ENCODE measurements at places on chromosomes 7 and 10.

GRCh38 chr10:51203359-51203758 is 129.1 kb downstream of the PRKG1 start:
- no peak for ATAC-seq

GRCh38 chr7:83055197-83055596 is 107.5 kb downstream of the PCLO start:
- ATAC-seq = no peak

DNA sequence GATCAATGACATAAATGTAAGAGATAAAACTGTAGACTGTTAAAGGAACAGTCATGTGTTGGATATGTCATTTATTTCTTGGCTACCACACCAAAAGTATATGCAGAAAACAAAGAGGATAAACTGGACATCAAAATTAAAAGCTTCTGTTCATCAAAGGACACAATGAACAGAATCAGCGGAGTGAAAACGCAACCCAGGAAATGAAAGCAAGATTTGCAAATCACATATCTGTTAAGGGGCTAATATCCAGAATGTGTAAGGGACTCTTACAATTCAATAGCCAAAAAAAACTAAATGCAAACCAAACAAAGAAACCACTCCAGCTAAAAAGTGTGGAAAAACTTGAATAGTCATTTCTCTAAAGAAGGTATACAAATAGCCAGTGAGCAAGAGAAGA is 164.3 kb downstream of the ZMYND11 start:
- no peak for ATAC-seq

GRCh38 chr7:77760809-77761453 is 37.3 kb downstream of the TMEM60 start:
- no peak for ATAC-seq

DNA sequence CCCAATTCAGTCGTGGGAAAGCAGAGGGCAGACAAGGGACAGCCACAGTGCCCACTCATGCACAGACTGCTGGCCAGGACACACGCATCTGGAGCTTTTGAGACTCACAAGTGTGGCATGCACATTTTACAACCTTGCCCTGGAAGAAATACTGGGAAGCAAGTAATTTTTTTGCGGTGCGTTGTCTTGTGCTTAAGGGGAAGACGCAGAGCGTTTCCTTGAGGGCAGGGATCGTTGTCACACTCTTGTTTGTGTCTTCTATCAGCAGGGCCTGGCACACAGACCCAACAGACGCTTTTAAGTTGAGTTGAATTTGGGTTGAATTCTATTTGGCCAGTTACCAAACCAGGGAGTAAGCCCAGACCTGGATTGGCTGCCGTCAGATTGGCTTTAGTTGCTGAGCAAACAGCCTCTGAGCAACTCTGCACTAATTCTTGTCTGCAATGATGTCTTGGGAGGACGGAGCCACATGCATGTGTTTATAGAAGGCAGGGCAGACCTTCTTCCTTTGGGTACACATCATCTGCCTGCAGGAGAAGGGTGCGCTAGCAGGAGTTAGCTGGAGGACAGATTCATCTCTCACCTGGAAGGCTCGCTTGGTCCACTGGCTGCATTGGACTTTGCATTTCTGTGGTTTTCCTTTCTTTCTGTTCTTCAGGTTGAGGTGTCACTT is 38.4 kb downstream of the IL2RA start:
- no peak for ATAC-seq

- no peak for ATAC-seq
Observed at GRCh38 chr7:41834805-41835694, 132.2 kb upstream of the INHBA start.

Measured in esophagus mucosa (tissue), 1 donor.